ENCODE measurements at places on chromosomes 3 and 15.

- DNase-seq = no peak
Measured at GRCh38 chr15:99050328-99050980, 42.9 kb upstream of the PGPEP1L start.

DNA sequence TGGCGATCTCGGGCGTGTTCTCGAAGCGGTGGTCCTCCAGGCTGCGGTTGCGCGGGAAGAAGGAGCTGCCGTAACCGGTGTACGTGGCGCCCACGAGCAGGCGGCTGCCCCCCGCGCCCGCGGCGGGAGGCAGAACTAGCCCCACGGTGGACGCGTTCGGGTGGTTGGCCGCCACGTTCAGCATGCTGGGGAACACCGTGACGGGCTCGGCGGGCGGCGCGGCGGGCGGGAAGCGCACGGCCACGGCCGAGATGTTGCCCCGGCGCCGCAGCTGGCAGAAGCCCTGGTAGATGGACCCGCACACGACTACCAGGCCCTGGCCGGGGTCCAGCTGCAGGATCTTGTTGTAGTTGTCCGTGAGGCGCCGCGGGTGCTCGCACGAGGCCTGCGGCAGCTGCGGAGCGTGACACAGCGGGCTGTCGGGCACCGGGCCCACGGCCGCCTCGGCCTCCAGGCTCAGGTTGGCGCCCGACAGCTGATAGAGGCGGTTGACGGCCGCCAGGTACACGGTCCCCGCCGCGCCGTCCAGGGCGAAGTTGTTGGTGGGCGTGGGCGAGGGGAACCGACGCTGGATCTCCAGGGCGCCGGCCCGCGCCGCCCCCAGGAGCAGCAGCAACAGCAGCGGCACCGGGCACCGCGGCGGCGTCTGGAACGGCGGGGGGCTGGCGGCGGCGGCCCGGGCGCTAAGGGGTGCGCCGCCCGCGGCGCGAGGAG lies 397 bp downstream of the PLXND1 start:
- DNase-seq = peak; percentile 25

DNA sequence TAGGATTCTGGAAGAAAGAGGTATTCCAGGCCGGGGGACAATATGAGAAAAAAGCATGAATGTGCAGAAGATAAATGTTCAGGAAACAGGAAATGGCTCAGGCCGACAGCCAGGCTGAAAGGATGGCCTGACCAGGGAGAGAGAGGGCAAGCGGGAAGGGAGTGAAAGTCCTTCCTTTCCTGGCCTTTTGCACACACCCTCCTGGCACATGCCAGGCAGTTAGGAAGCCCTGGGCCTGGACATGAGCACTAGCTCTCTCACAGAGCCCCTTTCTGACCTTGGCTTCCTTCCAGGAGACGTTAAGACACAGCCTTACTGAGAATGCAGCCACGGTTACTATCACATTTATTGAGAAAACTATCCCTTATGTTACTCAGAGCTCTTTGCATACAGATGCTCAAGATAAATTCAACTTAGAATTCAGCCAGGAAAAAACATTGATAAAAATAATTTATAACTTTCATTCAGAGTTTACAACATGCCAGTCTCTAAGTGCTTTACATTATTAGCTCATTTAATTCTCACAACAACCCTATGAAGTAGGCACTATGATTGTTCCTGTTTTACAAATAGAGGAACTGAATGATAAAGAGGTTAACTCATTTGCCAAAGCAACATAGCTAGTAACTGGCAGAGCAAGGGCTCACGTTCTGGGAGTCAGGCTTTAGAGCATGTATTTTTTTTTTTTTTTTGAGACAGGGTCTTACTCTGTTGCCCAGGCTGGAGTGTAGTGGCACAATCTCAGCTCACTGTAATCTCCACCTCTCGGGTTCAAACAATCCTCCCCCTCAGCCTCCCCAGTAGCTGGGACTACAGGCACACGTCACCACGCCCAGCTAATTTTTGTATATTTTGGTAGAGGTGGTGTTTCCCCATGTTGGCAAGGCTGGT lies 39.4 kb upstream of the SMAD3 start:
- DNase-seq = no peak

- no peak for DNase-seq
Measured at GRCh38 chr3:99407257-99407656, 231.1 kb upstream of the COL8A1 start.

DNA sequence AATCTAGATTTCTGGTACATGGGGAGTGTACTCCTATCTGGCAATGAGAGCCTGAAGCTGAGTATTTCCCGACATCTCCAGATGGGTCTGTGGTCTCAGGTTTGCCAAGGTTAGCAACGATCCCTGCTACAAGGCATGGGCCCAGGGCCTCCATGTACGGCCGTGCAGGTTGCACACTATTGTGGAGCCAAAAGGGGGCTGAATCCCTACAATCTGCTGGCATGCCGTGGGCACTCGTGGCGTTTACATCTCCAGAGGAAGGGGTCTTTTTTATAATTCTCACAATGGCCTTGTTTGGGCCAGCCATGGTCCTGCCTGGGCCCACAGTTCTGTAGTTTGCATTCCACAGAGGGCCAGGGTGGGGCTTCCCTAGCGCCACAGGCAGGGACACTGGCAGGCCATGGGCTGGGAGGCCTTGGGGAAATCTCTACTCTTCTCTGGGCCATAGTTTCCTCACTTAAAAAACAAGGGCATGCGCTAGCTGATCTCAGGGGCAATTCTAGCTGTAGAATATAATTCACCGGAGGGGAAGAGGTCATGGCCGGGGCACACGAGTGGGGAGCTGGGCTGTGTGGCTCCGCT lies 68.9 kb upstream of the TLE3 start:
- no peak for DNase-seq

DNA sequence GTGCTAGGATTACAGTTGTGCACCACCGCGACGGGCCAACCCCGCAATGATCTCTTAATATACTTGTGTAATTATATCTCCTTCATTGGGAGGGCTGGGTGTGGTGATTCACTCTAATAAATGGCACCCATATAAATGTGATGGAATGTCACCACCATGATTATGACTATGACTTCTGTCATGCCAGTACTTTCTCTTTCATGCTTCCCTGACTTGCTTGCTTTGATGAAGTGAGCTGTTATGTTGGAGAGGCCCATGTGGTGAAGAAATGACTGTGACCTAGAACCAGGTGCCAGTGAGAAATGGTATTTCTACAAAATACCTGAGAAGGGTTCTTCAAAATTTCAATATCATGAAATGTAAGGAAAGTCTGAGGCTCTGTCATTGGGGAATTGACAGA lies 24.4 kb upstream of the TP63 start:
- DNase-seq = no peak

DNA sequence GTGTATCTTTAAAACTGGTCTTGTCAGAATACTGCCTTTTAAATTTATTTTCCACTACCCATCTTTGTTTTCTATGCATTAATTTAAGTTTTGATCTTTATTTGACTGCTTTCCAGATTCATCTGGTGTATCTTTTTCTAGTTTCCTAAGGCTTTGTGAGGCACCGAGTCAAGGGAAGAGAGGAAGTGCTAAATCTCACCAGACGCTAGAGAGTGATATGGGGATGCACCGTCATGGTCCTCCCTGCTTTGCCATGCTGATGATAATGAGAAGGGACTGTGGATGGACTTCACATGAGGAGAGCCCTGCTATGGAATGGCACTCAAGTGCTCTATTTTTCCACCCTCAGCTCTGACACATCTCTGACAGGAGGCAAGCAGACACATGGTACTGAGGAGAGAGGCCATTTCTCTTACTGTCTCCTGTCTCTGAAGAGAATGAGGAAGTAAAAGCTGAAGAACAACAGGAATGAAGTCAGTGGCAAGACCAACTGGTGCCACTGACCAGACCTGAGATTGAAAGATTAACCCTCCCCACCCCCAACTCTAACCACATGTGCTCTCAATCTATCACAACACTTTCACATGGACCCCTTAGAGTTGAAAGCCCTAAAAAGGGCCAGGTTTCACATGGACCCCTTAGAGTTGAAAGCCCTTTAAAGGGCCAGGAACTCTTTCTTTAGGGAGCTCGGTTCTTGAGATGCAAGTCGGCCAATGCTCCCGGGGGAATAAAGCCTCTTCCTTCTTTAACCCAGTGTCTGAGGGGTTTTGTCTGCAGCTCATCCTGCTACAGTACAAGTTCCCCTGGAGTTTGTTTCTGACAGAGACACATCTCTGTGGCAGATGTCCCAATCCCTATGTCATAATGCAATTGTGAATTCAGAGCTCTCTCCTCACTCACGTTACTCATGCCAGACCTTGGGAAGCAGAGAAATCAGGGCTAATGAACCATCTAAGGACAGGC lies at the start of gene IQCF2:
IQCF2 (plus strand) TSS at position 913 of the 963 bp plus-strand sequence. CDS start 52 bp downstream, outside the sequence.
- DNase-seq = no peak

Data from occipital lobe (tissue), 3 donors.